ENCODE measurements at places on chromosomes 1 and 21.
A peak's percentile ranks its signal among the peaks of the same experiment; 100 is the strongest.

- DNase-seq, result peak; percentile 26
Measured at GRCh38 chr1:38872401-38873026, 634 bp downstream of the MYCBP start.

DNA sequence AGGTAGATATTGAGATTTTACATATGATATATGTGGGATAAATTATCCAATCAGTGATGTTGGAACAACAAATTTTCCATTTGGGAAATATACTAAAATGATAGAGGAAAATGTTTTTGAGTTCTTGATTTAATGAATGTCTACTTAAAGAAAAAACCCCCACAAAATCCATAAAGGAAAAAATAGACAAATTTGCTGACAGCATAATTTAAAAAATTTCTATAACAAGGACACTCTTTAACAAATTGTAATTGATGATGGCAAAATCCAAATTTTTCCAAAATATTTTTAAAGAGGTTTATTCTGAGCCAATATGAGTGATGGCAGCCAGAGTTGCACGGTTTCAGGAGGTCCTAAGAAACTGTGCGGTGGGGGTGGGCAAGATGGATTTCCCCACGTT, 51.9 kb upstream of the RHOU start:
- no peak for DNase-seq

GRCh38 chr1:243943671-243944428, 93.8 kb upstream of the AKT3 start:
- DNase-seq, result no peak

DNA sequence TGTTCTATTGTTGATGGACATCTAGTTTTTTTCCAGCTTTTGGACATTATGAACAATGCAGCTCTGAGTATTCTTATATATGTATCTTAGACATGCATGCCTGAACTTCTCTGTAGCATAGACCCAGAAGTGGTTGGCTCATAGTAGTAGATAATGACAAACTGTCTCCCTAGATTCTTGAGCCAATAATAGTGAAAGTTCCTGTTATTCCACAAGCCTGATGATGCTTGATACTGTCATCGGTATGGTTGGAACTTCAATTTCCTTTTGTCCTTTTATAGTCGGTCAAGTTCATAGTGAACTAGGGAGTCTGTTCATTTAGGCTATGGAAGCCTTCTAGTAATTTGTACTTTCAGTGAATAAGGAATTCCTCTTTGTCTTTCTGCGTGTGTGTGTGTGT, 56.8 kb downstream of the MTR start:
- no peak for DNase-seq

DNA sequence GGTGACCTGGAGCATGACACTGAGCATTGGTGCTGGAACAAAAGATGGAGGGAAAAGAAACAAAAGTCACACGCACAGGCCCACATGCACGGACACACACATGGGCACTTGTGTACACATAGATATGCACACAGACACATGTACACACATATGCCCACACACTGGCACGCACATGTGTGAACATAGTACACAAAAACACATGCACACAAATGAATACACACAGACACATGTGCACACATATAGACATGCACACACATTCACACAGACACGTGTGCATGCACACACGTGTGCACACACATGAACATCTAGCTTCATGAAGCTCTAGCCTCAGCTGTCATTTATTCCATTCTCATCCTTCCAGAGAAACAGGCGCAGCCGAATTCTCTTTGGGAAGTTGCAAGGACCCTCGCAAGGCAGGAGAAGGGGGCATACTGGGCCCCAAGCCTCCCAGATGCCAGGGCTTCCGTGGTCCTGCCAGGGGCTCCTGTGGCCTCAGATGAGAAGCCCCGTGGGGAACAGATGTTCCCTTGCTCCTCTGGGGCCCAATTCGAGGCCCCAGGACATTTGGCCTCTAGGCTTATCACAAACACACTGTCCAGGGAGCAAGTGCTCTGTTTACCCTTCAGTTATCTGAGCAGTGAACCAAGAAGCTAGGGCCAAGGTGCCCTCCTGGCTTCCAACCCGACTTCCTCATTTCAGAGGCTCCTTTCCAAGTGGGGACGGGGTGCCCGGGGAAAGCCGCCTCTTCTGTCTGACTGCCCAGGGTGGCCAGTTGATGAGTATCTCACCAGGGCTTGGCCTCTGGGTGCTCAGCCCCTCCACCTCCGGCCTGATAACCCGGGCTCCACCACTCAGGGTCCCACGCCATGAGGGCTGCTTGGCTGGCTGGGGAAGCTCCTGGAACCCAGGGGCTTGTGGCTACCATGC, 116.4 kb upstream of the ARHGEF16 start:
- DNase-seq, result no peak

DNA sequence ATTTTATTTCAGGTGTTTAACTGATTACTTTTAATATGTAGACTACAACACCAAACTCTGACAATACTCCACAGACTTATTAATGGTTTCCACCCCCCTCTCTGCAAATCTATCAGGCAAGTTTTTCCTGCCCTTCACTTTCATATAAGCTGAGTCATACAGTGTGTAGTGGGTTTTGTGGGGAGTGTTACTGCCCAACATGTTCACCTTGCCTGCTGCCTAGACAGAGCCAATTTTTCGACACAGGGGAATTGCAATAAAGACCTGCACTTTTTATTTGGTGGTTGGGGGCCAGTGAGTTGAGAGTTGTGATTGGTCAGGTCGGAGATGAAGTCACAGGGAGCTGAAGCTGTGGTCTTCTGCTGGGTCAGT, 119.7 kb downstream of the PPIAL4G start:
- DNase-seq, result no peak
